Ecto neural progenitor cell (in vitro differentiated cells): ENCODE measurements at places on chromosomes 13 and 19.
A peak's percentile ranks its signal among the peaks of the same experiment; 100 is the strongest.

DNA sequence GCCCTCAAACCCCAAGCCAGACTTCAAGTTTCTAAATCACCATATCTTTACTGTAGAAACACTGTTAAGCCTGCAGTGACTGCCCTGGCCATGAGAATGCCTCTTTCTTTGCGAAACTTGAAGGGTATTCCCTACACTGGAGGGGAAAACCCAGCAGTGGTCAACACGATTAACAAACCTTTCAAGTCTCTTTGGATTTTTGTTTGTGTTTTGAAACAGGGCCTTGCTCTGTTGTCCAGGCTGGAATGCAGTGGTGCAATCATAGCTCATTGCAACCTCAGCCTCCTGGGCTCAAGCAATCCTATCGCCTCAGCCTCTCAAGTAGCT lies 17.4 kb upstream of the POMP start:
- no peak for DNase-seq

GRCh38 chr13:38262211-38262610 lies 87.4 kb upstream of the UFM1 start:
- DNase-seq = no peak

DNA sequence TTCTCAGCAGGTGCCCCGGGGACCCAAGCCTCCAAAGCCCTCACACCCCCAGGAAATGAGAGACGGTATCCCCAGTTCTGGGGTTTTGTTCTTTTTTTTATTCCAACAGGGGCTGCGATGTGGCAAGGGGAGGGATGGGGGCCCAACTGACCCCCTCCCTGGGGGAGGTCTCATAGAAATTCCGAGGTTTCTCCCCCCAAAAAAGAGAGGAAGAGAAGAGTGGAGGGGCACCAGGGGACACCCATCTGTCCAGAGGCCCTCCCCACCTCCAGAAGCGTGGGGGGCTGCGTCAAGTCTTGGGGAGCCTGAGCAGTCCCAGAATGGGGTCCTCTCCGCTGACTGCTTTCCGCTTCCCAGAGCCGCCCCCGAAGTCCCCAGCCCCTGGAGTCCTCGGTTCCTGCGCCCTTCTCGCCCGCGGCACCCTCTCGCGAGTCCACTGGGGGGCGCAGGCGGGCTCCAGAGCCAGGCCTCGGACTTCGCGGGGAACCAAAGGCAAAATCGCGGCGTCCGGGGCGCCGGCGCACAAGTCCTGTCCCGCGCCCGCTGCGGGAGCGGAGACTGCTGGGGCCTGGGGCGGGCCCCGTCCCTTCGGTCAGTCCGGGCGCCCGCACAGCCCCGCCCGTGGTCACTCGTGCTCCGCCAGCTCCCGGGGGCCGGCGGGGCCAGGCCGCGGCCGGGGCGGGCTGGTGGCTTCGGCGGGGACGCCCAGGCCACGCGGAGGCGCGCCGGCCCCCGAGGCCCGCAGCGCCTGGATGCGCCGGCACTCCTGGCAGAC lies 4.4 kb upstream of the ATP1A3 start:
- DNase-seq = peak; percentile 84

GRCh38 chr13:28655561-28655960 lies 3.4 kb upstream of the POMP start:
- DNase-seq = no peak

DNA sequence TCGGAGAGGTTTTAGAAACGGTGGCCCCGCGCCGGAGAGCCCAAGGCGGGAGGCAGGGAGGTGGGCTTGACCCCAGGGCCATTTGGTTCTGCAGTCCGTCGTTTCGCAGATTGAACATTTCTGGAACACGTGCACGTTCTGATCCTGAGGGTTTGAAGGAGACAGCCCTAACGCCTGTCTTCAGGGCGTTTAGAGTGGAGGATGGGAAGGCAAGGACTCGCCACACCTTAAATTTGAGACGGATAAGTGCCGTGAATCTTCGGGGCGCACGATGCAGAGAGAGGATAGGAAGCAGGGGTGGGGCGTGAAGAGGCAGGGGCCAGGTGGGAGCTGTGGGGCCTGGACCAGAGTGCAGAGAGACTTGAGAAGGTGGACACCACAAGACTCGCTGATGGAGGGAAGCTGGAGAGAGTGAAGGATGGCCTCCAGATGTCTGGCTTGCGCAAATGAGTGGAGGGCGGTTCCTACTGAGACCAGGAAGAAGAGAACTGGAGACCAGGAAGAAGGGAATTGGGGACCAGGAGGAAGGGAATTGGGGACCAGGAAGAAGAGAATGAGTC lies 804 bp upstream of the MIER2 start:
- no peak for DNase-seq

GRCh38 chr19:51100601-51101000 lies 7.6 kb downstream of the CTU1 start:
- DNase-seq = no peak

- DNase-seq = no peak
These were observed 119.2 kb downstream of the FRY start for GRCh38 chr13:32150794-32151193.

DNA sequence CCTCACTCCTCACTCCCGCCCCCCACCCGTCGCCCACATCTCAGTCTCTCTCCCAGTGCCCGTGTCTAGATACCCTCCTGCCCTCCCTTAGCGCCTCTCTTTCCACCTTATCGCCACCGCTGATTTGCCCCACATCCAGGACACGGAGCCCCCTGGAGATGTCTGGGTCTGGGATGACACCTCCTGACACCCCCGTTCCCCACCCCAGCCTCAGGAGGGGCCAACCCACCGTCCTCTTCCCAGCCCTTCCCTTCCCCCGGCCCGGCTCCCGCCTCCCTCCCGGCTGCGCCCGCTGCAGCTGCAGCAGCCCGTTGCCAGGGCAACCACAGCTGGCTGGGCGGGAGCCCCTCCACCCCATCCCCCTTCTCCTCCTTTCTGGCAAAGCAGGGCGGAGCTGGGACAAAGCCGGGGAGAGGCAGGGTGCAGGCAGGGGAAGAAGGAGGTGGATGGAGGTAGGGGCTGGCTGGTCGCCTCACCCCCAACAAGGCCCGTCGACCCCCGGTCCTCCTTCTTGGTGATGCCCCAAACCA lies 13.5 kb downstream of the DPF1 start:
- DNase-seq = peak; percentile 94
